ENCODE measurements at places on chromosomes 2 and 18.

DNA sequence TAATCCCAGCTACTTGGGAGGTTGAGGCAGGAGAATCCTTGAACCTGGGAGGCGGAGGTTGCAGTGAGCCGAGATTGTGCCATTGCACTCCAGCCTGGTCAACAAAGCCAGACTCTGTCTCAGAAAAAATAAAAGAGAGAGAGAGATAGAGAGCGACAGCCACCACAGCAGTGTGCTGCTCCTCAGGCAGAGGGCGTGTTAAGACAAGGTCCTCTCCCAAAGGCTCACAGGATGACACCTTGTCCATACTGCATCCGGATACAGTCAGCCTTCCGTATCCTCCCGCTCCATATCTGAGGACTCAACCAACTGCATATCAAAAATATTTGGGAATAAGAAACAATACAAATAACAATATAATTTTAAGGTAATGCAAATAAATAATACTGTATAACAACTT, 20.1 kb downstream of the ARL4C start:
- DNase-seq, result no peak

- DNase-seq, result no peak
Observed at GRCh38 chr2:134320930-134321329, 67.1 kb downstream of the MGAT5 start.

GRCh38 chr2:163397451-163397850, 338.4 kb downstream of the FIGN start:
- no peak for DNase-seq

DNA sequence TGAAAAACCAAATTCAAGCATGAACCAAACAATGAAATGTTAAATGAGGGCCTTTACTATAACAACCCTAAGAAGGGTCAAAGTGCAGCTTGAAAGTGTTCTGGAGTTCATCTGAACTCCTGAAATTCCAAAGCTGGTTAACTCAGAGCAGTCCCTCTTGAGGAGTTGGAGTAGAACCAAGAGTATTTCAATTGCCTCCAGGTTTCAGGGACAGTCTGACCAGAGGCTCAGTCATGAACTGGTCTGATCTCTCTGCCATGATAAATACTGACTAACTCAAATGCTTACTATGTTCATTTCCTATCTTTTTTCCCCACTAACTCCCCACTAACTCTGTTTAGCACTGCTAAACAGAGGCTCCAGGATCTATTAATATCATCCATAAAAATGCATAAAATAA, 2.7 kb downstream of the STARD7 start:
- DNase-seq, result no peak

DNA sequence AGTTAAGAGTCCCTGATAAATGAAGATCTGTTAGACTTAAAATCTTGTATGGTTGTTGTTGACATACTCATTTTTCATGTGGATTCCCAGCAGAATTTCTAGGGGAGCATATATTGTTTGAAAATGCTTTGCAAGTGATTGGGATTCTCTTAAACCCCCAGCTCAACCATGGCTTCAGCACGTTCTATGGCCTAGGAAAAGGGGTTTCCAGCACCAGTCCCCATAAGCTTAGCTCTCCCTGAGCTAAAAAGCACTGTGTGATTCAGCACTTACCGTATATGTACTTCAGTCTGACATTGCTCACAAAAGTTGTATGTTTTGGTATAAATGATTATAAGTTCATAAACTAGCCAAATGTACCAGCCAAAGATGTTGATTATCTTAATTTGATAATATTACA, 80.1 kb upstream of the EPB41L5 start:
- no peak for DNase-seq

GRCh38 chr2:102707796-102708695, 53.8 kb upstream of the TMEM182 start:
- DNase-seq, result no peak

DNA sequence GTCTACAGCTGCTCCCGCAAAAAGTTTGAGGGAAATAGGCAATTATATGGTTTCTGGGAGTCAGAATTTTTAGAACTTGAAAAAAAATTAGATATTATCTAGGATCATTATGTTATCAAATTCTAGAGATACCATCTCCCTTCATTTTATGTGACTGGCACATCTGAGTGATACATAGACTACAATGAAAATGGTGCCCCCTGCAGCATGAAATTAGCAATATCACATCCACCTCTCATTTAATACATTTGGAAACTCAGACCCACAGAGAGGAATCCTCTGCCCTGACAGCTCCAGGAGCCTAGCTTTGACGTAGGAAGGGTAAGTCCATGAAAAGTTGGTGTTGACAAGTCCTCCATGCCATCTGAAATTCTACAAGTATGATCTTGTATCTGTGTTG, 381.6 kb downstream of the SUCLG1 start:
- DNase-seq, result no peak

DNA sequence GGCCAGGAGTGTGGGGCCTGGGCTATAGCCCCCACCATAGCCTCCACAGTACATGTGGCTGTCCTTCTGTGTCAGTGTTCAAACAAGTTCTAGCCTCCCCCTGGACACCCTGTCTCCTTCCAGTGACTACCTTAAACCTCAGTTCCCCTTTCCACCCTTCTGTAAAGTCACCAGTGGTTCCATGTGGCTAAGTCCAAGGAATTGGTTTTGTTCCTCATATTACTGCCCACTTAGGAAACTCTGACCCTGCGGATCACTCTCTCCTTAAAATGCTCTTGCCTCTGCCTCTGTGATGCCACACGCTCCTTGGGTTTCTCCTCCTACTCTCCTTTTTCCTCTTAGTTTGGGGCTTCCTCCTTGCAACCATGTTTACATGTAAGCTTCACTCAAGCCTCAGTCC, 27.8 kb upstream of the REL start:
- DNase-seq, result no peak

DNA sequence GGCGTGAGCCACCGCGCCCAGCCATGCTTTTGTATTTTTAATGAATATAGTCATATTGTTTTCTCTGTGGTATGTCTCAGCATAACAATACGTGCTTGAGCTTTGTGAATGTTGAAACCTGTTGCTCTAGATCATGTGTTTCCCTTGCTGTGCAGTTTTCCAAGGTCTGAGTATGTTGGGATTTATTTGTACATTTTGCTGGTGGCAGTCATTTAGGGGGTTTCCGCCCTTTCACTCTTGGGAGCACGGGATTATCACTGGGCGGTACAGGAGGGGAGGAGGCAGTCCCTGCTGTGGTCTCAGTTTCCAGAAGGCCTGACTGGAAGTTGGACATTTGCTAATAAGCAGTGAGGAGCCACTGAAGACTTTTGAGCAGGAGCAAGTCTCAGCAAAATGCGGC, 24.9 kb upstream of the CATIP start:
- DNase-seq, result no peak

- DNase-seq, result no peak
Observed at GRCh38 chr2:10165861-10166675, 43.5 kb downstream of the RRM2 start.

DNA sequence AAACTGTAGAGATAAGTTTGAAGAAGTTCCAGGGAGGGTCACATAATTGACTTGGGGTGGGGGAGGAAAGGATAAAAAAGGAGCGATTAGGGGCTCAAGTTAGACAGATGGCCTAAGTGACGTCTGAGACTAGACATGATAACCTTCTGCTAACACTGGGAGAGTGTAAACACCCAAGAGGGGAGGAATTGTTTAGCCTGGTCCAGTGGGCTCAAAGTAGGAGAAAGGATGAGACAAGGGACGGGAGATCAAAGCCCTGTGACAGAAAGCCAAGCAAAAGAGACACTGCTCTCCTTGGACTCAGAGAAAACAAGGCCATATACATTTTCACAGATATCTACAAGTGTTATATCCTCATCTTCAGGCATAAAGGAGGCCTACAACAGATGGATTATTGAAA, 45.5 kb upstream of the IHH start:
- DNase-seq, result no peak

DNA sequence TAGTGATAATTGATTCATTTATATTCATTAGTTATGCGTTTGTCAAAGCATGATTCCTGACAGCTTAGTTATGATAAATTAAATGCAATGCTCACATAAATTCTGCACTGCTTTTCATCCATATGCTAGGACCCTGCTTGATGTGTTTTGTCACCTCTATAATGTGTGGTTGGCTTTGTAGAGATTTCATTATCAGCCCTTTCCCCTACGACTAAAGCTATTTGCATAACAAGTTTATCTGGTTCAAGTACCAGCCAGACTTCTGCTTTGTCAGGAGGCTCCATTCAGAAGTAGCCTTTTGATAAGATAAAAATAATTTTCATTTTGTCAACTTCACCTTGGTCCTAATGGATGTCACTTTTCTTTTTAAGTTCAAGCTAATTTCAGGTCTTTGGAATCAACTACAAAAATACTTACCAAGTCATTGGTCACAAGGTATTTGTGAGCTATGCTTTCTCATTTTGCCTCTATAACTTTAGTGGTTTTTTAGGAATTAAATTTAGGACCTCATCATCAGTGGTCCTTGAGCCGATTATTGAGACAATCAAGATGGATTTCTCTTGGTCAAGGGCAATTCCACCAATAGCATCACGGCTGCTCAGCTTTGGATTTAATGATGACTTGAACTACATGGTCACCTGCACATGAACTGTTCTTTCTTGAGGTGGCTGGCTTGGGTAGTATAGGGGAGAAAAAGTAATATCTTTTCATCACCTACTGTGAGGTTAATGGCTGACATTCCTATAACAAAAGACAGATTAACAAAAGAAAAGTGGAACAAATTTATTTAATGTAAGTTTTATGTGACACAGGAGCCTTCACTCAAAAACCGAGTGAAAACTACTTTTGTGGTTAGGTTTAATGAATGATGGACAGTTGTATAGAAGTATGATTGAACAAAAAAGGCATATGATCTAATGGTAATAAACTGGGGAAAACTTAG, 162.1 kb downstream of the MYO3B start:
- no peak for DNase-seq

- no peak for DNase-seq
Observed at GRCh38 chr18:10099539-10100140, 185.8 kb downstream of the VAPA start.

- DNase-seq, result no peak
Observed at GRCh38 chr2:9985531-9986328, 34.2 kb downstream of the GRHL1 start.

GRCh38 chr2:59032499-59032898, 791.4 kb upstream of the FANCL start:
- no peak for DNase-seq

GRCh38 chr18:49009661-49010060, 58.9 kb upstream of the SMAD7 start:
- DNase-seq, result no peak

- peak; percentile 3 for DNase-seq
Observed at GRCh38 chr2:216661639-216662375, 28.6 kb downstream of the IGFBP2 start.

- DNase-seq, result no peak
Observed at GRCh38 chr2:58010599-58010998, 36.0 kb upstream of the VRK2 start.

DNA sequence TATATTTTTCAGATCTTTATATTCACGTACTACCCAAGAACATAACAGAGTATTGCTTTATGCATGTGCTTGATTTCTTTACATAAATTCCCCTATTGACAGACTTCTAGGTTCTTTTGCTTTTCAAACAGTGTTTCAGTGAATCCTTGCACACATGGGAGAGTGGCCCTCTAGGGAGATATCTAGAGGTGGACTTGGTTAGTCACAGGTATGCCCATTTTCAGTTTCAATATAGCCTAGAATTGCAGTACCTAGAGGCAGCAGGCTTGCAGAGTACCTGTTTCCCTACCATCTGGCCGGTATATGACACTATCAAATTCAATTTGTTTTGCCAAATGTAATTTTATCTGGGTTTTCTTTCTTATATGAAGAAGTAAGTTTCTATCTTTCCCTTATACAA, 36.8 kb downstream of the EML6 start:
- no peak for DNase-seq

- peak; percentile 38 for DNase-seq
Observed at GRCh38 chr2:236670235-236670620, 100.6 kb downstream of the ACKR3 start.

DNA sequence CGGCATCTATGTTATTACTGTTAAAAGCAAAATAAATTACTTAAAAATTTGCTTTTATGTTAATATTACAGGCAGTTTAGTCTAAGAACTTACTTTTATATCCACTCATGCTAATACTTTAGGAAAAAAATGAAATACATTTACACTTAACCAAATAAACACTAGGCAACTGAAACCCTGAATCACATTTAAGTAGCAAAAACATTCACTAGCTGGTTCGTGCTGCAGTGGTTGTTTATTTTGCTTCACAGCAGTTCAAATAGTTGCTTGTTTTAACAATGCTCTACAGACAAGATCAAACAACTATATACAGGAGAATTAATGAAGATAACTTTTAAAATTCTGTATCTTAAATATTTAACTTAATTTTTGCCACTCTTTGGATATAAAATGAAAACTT, 60.8 kb downstream of the ABCG8 start:
- DNase-seq, result no peak

GRCh38 chr2:160005908-160006307, 56.5 kb downstream of the PLA2R1 start:
- no peak for DNase-seq

DNA sequence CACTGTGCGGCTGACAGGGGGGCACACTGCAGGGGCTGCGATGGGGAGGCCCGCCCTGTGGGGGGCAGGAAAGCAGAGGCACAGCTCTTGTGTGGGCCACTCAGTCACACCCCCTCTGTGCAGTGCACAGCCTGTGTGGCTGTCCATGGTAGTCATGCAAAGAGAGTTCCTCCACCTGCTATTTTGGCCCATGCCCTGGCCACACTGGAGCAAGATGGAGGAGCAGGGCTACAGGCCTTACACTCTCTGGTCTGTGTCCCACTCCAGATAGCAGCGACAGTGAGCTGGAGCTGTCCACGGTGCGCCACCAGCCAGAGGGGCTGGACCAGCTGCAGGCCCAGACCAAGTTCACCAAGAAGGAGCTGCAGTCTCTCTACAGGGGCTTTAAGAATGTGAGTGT, 28.5 kb upstream of the FAHD2A start:
- no peak for DNase-seq

DNA sequence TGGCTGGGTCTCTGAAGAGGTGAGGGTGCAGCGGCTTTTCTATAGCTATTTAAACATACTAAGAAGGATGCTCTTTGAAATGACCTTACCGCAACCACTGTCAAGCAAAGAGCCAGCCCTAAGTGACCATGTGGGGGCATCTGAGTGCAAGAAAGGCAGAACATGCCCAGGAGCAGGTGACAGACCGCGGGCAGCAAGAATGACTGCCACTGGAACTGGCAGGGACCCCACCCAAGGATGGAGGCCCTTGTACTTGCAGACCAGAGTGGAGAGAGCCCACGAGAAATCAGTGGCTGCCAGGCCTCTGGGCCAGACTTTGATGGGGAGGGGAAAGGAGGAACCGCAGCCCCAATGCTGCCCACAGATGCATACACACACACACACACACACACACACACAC, 33.1 kb downstream of the DNMT3A start:
- DNase-seq, result no peak

GRCh38 chr2:52139241-52139640, 1107.3 kb upstream of the NRXN1 start:
- no peak for DNase-seq

- no peak for DNase-seq
Observed at GRCh38 chr18:28690100-28690499, 513.2 kb upstream of the CDH2 start.

DNA sequence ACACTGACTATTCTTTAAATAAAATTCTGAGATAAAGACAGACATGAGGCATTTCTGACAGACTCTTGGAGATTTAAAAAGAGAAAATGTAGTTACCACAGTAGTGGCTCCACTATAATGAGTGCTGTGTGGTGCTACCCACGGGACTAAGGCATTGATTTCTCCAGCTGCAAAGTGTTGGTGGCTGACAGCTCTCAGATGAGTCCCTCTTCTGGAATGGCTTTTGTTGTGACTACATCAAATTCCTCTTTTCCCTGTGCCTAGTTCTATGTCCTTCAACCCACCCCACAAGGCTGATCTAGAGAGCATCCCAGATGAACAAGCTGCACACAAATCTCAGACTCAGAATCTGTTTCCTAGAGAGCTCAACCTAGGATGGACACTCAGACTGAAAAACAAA, 884.8 kb upstream of the ZEB2 start:
- no peak for DNase-seq

Measured in substantia nigra (tissue), 51 donors.